SJSA1 (cell line): ENCODE measurements at places on chromosomes 1 and 21.

GRCh38 chr1:228307218-228308023 lies 99.2 kb downstream of the TRIM11 start:
- DNase-seq, result no peak

DNA sequence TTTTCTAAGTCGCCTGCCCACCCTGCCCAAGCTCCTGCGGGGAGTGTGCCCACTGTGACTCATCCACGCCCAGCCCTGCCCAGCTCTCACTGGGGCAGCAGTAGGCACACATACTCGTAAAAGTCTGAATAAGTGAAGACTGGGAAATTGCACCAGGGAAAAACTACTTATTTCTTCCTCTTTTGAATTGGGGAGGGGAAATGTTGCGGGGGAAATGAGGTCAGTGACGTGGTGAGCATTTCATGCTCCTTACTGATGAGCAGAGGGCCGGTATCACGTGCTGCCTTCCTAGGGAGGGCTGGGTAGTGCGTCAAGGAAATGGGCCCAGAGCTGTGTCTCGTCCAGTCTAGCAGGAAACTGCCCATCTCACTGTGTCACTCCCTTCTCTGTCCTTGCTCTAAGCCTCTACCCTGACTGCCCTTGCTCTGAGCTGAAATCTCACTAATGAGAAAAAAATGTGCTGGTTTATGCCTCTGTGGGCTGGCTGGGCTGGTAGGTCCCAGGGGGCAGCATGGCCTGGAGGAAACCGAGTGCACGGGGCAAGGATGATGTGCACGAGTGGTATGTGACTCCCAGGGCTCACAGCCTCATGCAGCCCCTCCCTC lies 13.5 kb upstream of the TNFRSF1B start:
- DNase-seq, result peak; percentile 80

DNA sequence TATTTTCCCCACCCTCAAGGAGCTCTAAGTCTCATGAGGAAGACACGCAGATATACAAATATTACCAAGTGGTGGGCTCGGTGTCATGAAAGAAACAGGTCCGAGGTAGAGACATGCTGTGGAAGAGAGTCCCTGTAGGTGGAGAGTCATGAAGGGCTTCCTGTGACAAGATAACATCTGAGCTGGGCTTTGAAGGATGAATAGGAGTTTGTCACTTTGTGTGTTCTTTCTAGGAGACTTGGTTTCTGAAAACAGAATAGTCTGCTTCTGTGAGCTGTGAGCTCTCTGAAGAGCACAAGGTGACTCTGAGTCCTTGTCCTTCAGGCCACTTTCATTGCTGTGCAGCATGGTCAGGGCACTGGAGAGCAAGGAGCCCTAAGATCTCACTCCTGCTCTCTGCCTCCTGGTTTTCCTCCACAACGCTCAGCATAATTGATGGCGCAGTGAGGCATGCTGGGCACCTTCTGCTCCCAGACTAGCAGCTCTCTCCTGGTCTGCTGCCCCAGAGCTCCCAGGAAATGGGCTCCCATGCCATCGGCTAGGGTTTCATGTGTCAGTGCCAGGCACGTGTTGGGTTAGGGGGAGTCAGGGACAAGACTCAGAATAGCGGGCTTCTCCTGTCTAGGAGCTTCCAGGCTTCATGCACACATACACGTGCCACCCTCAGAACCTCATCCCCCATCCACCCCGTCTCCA lies 209.9 kb upstream of the CSF3R start:
- DNase-seq, result no peak

DNA sequence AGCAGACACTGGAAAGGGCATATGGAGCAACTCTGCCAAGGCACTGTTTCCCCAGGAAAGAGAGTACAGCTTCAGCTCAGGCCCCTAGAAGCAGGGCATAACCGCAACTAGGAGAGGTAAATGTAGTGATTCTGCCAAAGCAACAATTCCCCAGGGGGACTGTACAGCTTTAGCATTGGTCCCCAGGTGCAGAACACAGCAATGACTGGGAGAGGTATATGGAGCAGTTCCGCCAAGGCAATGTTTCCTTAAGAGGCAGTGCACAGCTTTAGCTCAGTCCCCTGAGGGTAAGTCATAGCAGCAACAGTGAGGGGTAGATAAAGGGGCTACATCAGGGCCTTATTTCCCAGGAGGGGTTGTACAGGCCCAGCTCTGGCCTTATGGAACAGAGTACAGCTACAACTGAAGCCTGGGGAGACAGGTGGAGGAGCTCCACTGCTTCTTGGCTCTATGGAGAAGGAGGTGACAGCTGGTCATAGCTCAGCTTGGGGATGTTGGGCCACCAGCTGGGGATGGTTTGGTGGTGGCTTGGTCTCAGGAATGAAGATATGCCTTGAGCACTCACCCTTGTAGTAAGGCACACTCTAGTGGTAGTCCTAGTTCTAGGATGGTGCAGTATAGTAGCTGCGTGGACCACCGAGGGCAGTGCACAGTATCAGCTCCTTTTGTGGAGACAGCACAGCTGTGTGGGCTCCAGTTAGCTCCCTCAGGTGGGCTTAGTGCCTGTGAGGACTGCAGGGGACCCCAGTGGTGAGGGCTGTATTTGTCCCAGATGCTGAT lies 582.7 kb downstream of the PTPRC start:
- DNase-seq, result no peak

DNA sequence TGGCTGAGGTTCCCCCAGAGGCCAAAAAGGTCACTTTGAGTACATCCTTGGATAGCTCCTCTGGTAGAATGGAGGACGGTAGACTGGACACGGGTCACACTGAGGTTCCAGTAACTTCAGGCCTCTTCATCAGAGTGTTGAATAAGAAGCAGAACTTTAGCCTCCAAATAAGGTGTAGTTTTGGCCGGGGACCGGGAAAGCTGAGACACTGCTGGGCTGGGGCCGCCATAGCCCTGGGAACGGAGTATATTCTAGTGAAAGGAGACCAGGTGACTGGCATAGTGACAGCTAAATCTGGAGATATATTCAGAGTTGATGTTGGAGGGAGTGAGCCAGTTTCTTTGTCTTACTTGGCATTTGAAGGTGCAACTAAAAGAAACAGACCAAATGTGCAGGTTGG lies 84.1 kb downstream of the EVA1C start:
- no peak for DNase-seq

DNA sequence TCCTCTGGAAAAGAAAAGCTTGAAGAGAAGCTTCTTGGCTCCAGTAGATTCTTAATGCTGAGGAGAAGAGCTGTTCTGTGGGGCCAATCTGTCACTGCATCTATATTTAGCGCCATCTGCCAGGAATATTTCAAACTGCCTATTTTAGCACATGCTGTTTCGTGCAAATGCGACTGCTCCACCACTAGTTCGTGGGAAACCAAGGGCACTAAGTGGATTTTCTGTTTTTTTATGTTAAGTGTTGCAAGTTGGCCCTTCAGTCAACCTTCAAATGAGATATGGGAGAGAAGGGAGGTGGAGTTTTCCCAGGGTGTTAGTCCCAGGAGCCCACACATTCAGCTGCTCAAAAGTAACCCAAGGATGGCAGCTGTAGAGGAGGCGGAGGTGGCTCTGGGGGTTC lies 91.9 kb downstream of the TSEN15 start:
- DNase-seq, result no peak

GRCh38 chr1:223628233-223629125 lies 37.0 kb downstream of the CAPN8 start:
- peak; percentile 18 for DNase-seq
